NCI-H510A (cell line): ENCODE measurements at places on chromosomes 5 and 9.

GRCh38 chr5:8580298-8580697 lies 711.4 kb downstream of the MTRR start:
- no peak for DNase-seq

GRCh38 chr9:27291292-27291691 lies 5.7 kb downstream of the EQTN start:
- no peak for DNase-seq

DNA sequence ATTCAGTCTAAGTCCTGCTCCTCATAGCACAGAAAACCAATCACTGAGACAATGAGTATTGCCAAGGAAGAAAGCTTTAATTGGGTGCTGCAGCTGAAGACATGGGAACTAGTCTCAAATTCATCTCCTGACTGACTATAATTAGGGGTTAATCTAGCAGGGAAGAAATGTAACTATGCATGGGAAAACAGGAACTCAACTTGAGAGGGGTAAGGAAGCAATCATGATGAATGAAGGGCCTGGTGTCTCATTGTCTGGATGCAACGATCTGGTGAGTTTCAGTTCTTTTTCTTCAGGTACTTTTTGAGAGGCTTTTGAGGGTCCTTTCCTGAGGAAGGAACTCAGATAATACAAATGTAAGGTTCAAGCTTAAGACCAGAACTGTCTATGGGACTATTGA lies 24.0 kb upstream of the OCLN start:
- DNase-seq = no peak

GRCh38 chr5:133682451-133682850 lies 70.1 kb upstream of the FSTL4 start:
- DNase-seq = no peak

GRCh38 chr5:7398596-7399280 lies 2.8 kb downstream of the ADCY2 start:
- DNase-seq = no peak

- no peak for DNase-seq
Observed at GRCh38 chr5:132027027-132027426, 15.6 kb upstream of the ACSL6 start.

DNA sequence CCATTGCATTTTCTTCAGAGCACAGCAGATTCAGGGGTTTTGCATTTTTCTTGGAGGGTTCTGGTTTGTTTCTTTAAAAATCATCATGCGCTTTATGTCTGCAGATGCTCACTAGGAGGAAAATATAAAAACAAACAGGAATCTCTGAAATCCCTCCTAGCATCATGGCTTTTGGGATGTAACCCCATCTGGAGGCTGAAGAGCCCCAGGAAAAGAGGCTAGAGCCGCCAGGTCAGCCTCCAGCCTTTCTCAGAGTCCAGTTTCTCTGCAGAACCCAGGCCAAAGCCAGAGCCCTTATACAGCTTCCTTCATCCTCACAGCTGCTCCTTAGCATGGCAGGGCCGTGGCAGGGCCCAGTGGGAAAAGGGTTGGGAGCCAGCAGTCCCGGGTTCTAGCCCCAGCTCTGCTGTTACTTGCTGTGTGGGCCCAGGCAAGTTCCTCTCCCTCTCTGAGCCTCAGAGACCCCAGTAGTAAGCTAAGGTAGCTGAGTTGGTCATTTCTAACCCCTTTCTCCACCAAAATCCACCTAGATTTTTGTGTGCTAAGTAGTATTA lies 62.1 kb downstream of the PAX5 start:
- DNase-seq = no peak

DNA sequence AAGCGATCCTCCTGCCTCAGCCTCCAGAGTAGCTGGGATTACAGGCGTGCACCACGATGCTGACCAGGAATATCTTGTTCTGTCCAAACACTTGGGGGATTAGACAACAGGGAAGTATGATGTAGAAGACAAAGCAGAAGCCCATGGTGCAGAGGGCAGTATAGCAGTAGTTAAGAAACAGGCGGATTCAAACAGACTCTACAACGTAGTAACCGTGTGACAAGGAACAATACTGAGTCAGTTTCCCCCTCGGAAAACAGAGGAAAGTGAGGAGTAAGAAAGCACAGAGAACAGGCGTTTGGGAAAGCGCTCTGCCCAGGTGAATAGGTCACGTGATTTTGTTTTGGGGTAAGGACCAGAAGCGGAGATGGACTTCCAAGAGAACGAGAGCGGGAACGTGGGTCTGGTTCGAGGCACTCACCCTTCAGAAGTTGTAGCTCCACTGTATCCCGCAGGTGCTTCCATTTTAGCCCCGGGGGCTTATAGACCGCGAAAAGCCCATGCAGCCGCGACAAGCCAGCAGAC lies 306 bp downstream of the TRUB2 start:
- DNase-seq = no peak

- DNase-seq = no peak
Observed at GRCh38 chr9:133171161-133171961, 7.6 kb upstream of the GBGT1 start.

GRCh38 chr9:19728101-19728500 lies 60.7 kb downstream of the SLC24A2 start:
- DNase-seq = no peak

- no peak for DNase-seq
Observed at GRCh38 chr5:173065155-173065554, 9.0 kb downstream of the CREBRF start.

DNA sequence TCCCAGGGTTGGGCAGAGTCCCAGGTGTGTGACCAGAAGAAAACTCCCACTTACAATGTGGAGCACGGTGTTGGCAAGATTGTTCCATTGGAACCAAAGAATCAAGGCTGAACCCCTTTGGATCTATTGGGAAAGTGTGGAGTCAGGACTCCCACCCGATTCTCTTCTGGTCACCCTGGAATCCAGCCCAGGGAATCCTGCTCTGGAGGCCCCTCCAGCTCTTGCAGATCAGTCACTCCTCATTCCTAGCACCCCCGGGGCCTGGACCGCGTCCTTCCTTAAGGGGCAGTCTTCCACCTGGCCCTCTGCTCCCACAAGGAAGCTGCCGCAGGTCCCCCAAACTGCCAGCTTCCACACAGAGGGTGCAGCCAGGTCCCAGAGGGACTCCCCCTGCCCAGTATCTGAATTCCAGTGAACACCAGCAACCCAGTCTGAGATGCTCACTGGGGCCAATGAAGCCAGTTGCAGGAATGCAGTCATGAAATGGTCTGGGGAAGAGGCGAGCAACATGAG lies 170.1 kb downstream of the GADD45G start:
- DNase-seq = no peak

DNA sequence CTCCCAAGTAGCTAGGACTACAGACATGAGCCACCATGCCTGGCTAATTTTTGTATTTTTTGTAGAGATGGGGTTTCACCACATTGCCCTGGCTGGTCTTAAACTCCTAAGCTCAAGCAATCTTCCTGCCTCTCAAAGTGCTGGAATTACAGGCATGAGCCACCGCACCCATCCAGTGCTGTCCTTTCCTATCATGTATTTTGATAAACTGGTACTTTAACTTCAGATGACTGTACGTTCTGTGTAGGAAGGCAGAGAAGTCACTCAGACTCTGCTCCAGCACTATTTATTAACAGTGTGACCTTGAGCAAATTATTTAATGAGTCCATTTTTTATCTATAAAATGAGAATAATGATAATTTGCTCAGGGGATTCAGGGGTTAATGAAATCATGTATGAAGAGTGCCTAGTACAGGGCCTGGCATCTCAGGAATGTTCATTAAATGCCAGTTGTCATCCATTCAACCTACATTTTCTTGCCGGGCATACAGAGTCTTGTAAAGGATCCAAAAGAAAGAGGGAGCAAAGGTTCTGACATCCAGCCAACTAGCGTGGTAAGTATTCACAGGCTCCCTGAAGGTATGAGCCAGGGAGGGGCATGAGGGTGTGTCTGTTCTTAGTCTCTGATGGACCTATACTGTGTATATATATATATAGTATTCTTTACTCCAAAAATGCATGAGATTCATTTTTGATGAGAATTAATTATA lies 201.9 kb downstream of the PBX3 start:
- DNase-seq = no peak
